ENCODE measurements at places on chromosomes 12 and 14.

GRCh38 chr14:67680121-67680602, 5.7 kb upstream of the VTI1B start:
- DNase-seq, result peak; percentile 37

DNA sequence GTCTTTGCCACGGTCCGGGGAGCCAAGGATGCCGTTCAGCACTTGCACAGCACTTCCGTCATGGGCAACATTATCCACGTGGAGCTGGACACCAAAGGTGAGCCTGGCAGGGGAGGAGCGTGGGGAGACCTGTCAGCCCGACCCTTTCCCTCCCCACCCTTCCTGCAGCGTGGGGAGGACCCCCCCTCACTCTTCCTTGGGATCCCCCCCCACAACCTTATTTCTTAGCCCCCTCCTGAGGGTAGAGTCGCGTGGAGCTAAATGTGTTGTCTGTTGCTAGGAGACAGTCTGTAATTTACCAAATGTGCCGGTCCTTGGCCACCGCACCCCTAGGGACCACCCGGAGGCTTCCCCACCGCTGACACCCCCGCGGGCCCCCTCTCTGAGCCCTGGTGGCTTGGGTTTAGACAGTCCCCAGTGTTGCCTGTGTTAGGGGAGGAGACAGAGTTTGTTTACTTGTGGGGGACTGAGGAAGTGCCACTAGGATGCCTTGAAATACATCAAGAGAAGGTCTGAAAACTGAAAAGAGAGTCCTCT, 2.3 kb downstream of the SETD1B start:
- DNase-seq, result peak; percentile 41

DNA sequence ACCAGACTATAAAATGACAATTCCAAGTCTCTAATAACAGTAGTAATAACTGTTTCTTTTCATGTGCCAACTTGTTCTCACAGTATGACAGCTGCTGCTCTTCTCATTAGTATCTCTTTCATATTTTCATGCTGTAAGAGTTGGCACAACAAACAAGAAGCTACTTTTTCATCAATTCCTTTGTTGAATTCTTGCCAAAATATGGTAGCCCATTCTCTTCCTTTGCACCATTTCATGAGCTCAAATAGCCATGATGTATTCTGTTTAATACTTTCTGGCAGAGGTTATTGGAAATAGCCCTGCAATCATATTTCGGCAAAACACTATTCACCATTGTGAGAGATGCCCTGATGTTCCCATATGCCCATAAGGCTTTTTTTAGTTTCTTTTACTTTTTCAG, 1100.7 kb downstream of the TRHDE start:
- DNase-seq, result no peak

- peak; percentile 32 for DNase-seq
Observed at GRCh38 chr12:55707841-55708694, at the start of gene ITGA7. Gene ITGA7, minus strand, starts transcription at chr12:55707904. Its CDS starts 222 bp downstream, at chr12:55707682.

DNA sequence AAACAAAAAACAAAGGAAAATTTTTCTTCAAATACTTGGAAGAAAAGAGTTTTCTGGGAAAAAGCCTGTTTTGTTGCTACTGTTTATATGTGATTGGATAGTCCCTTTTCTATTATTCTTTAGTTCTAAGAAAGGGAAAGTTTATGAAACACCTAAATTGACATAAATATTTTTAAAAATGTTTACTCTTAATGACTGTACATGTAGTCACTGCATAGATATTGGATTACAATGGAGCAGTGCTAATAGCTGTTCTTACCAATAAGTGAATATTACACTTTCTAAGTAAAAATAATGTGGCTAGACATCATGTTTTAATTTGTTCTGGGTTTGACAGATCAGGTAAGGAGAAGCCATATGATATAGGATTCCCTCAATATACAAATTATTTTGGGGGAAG, 352.7 kb upstream of the DIO2 start:
- no peak for DNase-seq

DNA sequence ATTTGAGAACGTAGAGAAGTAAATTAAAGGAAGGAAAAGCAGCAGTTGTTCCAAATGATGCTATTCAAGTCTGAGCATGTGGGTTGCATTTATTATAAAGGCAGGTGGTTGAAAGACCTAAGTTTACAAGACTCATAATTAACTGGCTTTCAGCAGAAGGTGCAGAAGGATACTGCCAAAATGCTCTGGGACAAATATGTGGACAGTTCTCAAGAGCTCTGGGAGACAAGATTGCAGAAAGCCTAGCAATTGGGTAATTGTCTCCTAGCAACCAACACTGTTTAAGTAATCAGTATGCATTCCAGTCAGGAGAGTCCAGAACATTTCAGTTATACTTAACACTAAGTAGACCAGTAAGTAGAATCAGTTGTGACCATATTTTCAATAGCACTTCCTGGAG, 131.5 kb downstream of the GPR135 start:
- no peak for DNase-seq

DNA sequence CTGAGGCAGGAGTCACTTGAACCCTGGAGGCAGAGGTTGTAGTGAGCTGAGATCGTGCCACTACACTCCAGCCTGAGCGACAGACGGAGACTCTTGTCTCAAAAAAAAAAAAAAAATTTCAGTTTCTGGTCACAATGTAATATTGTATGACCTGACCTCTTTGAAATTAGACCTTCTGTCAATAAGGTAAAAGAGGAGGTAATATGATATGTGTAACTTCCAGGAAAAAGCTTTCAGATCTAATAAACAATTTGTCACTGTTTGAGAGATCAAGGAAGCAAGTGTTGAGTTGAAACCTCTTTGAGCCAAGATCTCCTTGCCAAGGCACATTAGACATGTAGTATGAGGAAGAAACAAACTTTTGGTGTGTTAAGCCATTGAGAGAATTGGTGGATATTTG, 101.7 kb upstream of the ATF7IP start:
- peak; percentile 37 for DNase-seq

- no peak for DNase-seq
Observed at GRCh38 chr14:81561084-81561775, 27.6 kb upstream of the SEL1L start.

GRCh38 chr12:116346741-116347140, 69.2 kb upstream of the MED13L start:
- DNase-seq, result no peak

DNA sequence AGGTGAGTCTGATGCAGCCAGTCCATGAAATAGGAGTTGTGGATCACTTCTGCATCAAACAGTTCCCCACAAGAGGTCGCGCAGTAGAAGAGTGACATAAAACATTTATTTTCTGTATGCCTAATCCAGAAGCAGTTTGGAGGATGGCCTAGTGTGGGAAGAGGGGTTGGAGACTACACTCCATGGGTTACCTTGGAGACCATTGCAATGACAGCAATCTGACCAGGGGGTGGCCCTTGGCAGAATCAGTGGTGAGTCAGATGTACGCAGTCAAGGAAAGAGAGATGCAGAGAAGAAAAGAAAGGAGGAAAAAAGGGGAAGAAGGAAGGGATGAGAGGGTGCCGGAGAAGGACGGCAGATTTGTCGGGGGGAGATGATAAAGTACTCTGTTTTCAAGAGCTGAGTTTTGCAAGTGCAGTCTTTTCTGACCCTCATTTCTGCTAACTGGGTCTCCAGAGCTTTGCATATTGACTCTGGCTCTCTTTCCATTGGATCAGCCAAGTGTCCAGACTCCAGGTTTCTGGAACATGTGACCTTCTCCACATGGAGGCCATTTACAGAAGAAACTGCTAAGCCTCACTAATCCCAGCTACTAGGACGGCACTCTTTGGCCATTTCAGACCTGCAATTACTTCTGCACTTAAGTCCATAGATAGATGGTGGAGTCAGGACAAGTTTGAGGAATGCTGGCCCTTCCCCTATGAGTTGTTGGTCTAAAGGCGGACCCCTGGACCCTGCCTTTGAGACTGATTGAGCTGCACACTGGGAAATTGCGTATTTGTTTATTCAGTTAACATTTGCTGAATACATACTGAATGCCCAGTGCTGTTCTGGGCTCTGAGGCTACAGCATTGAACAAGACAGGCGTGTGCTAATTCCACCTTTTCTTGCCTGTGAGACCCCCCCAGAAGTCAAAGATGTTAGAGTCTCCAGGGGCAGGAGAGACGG, 424.2 kb downstream of the BCL11B start:
- no peak for DNase-seq

GRCh38 chr12:49051373-49051764, 9.2 kb downstream of the KMT2D start:
- DNase-seq, result no peak

DNA sequence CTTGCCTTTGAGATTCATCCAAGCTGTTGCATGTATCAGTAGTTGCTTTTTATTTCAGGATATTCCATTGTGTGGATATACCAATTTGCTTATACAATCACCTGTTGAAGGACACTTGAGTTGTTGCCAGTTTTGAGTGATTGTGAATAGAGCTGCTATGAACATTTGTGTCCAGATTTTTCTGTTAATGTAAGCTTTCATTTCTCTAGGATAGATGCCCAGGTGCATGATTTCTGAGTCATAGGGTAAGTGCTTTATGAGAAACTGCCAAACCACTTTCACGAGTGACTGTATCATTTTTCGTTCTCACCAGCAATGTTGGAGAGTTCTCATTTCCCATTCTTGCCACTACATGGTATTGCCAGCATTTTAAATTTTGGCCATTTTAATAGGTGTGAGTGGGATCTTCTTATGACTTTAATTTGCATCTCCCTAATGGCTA, 434.6 kb upstream of the RGS6 start:
- peak; percentile 44 for DNase-seq

DNA sequence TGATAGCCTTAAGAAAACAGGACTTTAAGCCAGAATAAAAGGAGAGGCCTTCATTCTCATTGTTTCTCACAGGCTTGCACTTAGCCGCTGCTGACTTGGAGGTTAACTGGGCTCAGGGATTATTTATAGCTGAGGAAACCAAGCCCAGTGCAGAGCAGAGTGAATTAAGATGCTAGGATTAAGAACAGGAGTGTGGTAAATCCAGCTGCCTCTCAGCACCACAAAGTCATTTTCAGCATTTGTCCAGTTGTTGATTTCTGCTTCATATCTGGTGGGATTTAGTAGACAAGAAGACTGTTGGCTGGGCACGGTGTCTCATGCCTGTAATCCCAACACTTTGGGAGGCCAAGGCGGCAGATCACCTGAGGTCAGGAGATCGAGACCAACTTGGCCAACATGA, 14.3 kb upstream of the KRT73 start:
- no peak for DNase-seq

DNA sequence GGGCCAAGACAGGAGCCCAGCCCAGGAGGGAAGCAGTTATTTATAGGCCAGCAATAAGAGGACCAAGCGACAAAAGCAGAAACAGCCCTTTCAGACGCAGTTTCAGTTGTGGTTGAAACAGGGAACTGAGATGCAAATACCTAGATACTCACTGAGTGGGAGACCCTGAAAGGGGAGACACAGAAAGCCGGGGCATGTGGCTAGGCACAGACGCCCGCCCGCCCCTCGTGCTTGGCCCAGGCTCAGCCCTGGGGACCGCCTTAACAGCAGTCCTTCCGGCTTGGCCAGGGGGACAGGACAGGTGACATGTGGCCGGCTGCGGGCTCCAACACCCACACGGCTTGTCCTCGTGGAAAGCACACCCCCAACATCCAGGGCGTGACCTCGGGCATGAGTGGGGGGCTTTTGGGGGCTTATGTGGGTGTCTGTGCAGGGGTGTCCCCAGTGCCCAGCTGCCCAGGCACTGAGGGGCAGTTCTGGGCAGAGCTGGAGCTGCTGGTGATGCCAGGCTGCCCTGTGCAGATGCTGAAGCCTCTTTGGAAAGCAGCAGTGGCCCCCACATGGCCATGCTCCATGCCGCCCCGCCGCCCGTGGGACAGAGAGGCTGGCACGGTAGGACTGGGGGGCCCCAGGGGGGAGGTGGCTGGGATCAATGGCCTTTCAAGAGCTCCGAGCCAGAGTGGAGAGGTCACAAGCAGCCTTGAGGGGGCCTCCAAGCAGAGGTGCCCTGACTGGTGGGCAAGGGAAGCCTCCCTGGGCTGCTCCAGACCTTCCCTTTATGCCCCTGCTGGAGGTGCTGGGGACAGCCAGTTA, 2.1 kb downstream of the PLD4 start:
- DNase-seq, result no peak

- peak; percentile 69 for DNase-seq
Observed at GRCh38 chr14:68843471-68844209, 50.8 kb upstream of the ZFP36L1 start.

GRCh38 chr12:11969437-11970154, 101.1 kb upstream of the BCL2L14 start:
- DNase-seq, result no peak

DNA sequence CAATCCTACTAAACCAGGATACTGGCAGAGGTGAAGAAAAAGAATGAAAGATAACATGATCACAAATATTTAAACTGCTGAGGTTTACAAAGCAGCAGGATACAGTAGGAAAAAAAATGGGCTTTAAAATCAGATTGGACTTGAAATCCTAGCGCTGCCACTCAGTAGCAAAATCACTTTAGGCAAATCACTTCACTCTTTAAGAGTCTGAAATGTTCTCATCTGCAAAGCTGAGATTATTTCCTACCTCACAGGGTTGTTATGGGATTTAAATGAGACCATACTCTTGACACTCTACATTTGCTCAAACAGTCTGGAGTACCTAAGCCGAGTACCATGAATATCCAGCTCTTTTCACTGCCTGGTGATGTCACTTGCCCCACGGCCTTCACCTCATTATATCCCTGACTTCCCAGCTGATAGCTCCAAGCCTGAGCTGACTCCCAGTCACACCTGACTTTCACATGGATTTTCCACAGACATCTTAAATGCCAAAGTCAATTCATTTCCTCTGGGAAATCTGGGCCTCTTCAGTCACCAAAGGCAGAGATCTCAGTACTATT, 60.2 kb downstream of the UBR7 start:
- DNase-seq, result no peak

GRCh38 chr14:60051721-60052221, 40.0 kb upstream of the PCNX4 start:
- no peak for DNase-seq

- no peak for DNase-seq
Observed at GRCh38 chr14:62269204-62269603, 507.0 kb downstream of the SNAPC1 start.

GRCh38 chr12:74747305-74747704, 209.7 kb downstream of the ATXN7L3B start:
- DNase-seq, result no peak

GRCh38 chr12:102479099-102479885, 1.1 kb downstream of the IGF1 start:
- DNase-seq, result peak; percentile 39

DNA sequence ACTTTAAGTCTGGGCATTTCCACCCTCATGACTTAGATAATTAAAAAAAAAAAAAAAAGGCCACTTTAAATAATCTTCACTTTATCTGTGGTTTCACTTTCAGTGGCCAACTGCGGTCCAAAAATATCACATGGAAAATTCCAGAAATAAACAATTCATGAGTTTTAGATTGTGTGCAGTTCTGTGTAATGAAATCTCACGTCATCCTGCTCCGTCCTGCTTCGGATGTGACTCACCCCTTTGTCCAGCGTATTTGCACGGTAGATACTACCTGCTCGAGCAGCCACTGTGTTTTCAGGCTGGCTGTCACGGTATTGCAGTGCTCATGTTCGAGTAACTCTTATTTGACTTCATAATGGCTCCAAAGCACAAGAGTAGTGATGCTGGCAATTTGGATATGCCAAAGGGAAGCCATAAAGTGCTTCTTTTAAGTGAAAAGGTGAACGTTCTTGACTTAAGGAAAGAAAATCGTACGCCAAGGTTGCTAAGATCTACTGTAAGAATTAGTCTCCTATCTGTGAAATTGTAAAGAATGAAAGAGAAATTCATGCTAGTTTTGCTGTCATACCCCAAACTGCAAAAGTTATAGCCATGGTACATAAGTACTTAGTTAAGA, 2.4 kb downstream of the E2F7 start:
- DNase-seq, result no peak

Measured in CD4-positive, CD25-positive, alpha-beta regulatory T cell (primary cell).